ENCODE measurements at places on chromosomes 7 and 10.

- DNase-seq = no peak
Measured at GRCh38 chr10:285216-285615, 150.0 kb downstream of the ZMYND11 start.

DNA sequence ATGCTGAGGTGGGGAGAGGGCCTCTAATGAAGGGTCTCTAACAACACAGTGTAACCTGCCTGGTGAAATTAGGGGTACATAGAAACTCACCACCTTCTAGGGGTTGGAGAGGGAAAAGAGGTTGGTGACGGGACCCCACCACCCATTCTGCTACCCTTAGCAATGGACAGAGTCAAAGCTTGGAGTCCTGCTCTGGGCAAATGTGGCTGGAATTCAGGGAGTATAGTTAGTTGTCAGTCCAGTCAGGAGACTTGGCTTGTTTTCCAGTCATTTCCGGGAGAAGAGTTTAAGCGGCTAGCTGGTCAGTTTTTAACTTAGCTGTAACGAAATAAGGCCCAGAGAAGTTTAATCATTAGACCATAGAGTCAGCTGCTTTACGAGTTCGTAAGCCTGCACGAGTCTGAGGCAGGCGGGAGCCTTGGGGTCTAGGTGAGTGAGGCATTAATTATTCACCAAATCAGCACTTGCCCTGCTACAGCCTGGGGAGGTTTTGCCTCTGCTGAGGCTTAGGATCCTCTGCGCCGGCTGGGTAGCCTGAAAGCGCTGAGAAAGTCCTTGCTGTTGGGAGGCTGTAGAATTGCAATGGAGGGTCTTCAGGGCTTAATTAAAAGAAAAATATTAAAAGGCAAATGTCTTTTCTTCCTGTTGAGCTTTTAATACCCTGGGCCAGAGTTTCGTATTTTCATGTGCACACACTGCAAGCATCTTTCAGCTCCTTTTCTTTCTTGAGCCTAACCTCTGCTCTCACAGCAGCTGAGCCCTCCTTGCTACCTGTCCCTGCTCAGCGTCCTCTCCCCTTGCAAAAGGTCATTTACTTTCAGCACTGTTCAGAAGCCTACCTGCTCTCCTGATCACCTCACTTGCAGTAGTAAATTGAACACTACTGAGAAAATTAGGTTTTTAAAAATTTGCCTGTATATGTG, 1.5 kb upstream of the LAMB1 start:
- DNase-seq = peak; percentile 46

DNA sequence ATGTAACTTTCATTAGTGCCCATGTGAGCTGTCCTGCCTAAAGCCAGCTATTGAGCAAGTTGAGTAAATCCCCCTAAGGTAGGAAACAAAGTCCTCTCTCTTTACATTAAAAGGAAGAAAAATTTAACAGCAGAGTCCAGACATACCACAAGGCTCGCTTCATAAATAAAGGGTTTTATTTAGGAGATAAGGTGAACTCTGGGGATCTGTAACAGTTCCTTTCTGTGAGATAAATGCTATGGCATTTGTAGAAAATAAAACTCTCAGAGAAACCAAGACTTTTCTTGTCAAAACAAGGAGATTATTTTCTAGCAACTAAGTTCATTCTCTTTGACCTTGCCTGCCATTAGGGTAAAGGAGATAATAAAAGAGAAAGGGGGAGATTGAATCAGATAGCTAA, 32.3 kb upstream of the LYZL1 start:
- peak; percentile 34 for DNase-seq

GRCh38 chr7:29763266-29763665, 43.0 kb upstream of the WIPF3 start:
- no peak for DNase-seq

GRCh38 chr10:59654007-59654406, 55.6 kb downstream of the SLC16A9 start:
- DNase-seq = no peak

DNA sequence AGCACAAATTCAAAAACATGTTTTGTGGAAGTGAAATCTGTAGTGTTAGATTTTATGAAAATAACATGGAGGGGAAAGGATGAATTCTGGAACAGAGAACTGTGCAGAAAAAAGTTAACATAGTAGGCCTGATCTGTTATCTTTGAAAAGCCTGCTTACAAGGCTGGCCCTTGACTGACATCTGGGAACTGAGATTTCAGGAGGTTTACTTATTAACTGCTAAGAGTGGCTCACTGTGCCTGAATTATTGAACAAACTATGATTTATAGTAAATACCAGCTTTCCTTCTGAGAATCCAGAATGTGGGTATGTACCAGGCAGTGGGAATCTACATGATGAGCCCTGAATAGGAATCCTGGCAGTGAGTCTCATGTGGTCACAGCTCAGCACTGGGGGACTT, 30.5 kb downstream of the NSUN6 start:
- DNase-seq = no peak

- no peak for DNase-seq
Measured at GRCh38 chr10:79411546-79412495, 33.6 kb downstream of the ZCCHC24 start.

Data from fibroblast of upper back skin (primary cell).